ENCODE measurements at places on chromosomes 5 and 9. TPM values are rescaled to one million over a fixed set of nuclear protein-coding genes. Genes with fewer than 3 reads are reported as not detected.

INSL6 gene
- total RNA-seq: not detected

TTF1 gene
- 15.6 TPM for total RNA-seq

LCN10 gene
- 5.5 TPM for total RNA-seq

DNA sequence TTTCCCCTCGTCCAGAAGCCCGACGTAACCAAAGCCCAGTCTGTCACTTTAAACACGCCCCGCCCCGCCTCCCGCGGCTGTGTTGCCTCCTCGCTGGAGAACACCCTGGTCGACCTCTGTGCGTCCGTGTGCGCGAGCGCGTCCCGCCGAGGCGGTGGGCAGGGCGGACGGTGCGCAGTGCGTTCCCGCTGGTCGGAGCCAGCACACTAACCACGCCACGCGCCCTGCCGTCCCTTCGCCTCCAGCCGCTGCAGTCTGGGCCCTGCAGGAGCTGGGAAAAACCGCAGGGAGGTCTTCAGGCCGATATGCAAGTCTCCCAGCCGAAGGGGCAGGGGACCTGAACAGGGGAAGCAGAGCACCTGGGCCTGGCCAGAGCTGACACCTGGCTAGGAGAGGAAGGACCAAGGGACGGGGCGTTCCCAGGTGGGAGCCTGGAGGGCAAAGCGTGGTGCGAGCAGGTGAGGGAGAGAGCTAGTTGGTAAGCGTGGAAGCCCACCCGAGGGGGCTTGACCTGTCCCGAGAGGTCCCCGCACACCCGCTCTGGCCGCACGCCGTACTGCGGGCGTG lies 1.3 kb upstream of the PHPT1 start:
- peak; percentile 88 for DNase-seq

- no peak for DNase-seq
Observed at GRCh38 chr5:134494780-134495179, 30.7 kb upstream of the JADE2 start.

- DNase-seq: no peak
Observed at GRCh38 chr9:72396247-72397091, 31.5 kb upstream of the ZFAND5 start.

- no peak for DNase-seq
Observed at GRCh38 chr9:1980387-1980786, 34.8 kb upstream of the SMARCA2 start.

DNA sequence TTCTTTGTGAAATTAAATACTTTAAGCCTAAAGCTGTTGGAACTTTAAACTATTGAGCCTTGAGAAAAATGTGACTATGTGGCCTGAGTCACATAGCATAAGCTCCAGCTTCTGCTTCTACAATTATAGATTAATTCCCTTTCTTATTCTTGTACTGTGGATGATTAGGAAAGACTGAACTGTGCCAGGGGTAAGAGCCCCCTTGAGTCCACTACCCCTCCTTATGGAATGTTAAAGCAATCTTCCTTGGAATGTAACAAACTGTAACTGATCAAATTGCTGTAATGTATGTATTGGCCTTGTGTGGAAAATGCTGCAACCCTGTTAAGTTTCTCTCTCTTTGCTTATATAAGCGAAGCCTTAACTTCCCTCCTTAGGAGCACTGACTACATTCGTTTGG lies 273.2 kb downstream of the FAM170A start:
- no peak for DNase-seq

DNA sequence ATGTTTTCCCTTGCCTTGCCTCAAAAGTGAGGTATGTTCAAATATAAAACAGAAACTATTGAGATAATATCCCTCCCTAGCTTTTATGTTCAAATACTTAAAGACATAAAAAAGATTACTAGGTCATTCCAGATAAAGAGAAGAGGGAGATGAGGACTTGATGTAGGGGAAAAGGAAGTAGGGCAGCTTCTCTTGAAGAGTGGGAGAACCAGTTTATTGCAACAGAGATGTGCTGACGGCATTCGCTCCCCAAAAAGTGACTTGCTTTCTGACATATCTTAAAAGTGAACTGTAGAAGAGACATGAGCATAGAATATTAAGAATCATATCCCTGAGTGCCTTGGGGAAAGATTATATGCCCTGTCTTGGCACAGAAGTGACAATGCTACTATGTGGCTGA lies 330.2 kb upstream of the NREP start:
- DNase-seq: no peak

GRCh38 chr5:13814301-13814700 lies 130.2 kb downstream of the DNAH5 start:
- DNase-seq: no peak

Measured in sciatic nerve (tissue), 2 donors.